ENCODE measurements at places on chromosomes 6 and 20.

DNA sequence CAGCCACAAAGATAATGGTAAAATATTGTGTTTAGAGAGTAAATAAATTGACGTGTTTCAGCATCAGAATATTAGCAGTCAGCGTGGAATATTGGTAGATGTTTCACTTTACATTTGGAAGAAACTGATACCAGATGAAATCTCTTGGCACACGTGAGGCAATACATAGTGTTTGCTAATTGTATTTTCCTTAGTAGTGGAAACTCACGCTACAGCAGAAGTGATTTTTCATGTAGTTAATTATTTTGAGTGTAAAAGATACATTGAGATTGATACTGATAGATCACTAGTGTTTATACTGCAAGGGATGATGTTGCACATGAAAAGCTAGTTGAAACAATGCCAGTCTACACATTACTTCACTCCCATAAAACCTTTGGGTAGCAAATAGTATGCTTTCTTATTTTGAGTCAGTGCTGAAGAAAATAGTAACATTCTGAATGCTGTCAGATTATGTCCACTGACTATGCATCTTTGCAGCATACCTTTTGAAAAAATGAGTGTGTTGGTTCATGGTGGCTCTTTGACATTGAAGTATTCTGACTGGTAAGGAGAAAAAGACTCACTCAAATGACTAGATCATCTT, 59.3 kb downstream of the CD2AP start:
- DNase-seq, result no peak

DNA sequence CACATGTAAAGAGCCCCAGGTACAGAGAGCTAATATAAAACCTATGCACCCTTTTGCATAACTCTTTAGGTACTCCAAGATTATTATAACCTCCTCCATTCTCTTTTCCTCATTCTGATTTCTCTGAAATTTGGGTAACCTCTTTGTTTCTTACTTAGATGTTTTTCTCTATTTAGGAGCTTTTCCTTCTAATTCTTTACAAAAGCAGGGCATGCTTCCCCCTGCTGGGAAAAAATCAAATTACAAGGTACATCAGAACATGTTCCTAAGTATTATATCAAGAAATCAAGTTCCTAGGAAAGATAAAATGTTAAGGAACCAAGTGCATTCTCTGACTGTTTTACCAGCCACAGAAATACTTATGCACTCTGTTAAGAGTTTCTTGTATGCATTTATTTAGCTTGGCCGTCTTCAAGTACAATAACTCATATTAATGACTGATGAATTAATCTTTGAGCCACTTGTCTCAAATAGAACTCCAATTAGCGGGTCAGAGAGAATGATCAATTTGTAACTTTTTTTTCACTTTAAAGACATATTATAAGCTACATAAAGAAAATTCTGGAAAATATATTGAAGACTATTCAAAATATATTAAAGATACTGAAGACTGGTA, 2.1 kb downstream of the KHDRBS2 start:
- DNase-seq, result no peak

DNA sequence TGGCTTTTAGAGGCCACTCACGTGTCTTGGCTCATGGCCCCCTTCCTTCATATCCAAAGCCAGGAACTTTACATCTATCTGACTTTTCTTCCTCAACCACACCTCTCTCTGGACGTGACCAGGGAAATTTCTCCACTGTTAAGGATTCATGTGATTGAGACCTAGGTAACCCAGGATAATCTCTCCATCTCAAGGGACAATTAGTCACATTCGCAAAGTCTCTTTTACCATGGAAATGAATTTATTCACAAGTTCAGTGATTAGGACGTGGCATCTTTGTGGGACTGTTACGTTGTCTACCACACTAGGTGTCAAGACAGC, 227.5 kb upstream of the RAB32 start:
- DNase-seq, result no peak

- DNase-seq, result peak; percentile 31
Measured at GRCh38 chr6:154370545-154370944, 13.9 kb upstream of the IPCEF1 start.

- no peak for DNase-seq
Measured at GRCh38 chr6:129279343-129280292, 396.7 kb downstream of the LAMA2 start.

GRCh38 chr6:167233490-167233889, 57.6 kb upstream of the UNC93A start:
- no peak for DNase-seq

- DNase-seq, result no peak
Measured at GRCh38 chr20:1555952-1556351, 1.6 kb downstream of the SIRPD start.

GRCh38 chr20:51526106-51526470, 16.4 kb downstream of the NFATC2 start:
- no peak for DNase-seq

DNA sequence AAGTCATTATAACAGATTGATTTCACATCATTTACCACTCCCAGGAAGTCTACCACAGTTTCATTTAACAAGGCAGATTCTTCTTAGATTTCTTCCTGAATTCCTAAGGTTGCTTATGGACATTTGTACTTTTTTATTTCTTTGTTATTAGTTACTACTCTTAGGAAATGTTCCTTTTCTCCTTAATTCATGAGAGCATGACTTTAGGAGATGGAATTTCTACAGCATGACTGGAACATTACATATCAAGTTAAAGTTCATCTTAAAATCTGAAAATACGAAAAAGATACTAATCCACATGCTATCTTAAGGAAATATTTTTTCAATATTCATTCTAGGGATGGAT, 22.3 kb downstream of the CNKSR3 start:
- DNase-seq, result no peak

- no peak for DNase-seq
Measured at GRCh38 chr6:104095661-104096416, 763.9 kb downstream of the HACE1 start.

- DNase-seq, result no peak
Measured at GRCh38 chr6:113894712-113895674, 37.8 kb downstream of the MARCKS start.

Measured in CD4-positive, alpha-beta T cell (primary cell).